ENCODE measurements at places on chromosomes 5 and 9.

- no peak for DNase-seq
Observed at GRCh38 chr9:134024214-134024792, 978 bp upstream of the BRD3OS start.

DNA sequence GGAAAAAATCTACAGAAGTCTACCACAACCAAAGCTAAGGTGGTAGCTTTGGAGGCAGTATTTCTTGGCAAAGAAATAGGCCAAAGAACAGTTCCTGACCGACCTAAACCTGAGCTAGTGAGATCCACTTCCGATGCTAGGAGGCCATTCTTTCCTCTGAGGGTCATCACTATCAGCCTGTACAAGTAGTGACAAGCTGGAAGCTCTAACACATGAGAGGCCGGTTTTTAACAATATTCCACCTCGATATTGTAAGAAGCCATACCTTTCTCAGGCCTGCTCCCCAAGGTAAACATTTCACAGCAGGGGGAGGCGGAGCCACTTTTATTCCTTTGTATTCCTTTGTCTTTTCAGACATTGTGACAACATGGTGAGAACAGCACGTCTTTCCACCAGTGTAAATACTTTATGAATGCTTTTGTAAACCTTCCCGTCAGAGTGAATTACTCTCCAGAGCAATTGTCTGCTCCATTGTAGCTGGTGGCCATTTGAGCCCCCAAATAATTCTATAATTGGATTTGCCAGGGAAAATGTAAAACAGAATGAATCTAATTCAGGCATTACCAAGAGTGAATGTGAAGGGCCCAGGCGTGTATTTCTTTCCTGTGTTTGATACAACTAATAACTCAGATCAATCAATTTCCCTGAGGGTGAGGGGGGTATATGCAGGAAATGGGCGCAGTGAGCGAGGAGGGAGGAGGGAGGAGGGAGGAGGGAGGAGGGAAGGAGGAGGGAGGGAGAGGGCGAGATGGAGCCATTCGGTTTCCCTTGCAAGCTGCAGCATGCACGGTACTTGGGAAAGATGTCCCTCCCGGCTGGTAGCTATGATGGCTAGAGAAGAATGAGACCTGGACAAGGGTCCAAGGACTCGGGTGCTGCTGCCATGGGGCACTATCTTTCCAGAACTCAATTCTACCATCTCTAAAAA lies 166.6 kb downstream of the CDK5RAP2 start:
- DNase-seq, result no peak

DNA sequence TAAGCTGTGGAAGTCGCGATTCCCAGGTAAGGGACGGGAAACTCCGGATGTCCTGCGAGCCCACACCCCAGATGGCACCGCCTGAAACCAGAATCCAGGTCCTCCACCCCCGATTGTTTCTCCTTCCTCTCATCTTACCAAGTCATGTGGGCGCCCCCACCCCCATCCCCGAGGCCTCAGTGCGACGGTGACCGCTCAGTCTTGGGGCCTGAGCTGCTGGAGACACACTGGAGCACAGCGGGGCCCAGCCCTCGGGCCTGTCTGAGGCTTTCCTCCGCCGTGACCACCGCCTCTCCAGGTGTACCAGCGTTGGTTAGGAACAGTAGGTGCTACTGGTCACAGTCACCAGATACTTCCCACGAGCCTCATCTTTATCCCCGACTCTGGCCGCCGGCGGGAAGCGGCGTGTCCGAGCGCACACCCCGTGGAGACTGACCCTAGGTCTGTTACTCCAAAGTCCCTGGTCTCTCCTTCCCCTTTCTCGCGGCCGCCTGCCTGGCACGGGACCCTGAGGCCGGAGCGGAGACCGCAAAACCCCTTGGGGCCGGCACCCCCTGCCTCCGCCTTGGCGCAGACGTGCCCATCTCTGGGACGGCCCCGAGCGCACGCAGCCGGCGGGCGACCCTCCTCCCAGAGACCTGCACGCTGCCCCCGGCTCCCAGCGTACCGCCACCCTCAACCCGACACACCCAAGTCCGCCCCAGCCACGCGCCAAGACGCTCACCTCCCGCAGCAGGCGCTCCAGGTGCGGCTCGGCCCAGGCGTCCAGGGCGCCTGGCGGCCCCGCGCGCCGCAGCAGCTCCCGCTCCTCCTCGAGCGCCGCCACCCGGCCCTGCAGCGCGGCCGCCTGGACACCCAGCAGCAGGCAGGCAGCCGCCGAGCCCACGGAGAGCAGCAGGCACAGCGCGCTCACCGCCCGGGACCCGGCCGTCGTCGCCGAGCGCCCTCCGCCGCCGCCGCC lies 733 bp downstream of the COL23A1 start:
- peak; percentile 31 for DNase-seq

DNA sequence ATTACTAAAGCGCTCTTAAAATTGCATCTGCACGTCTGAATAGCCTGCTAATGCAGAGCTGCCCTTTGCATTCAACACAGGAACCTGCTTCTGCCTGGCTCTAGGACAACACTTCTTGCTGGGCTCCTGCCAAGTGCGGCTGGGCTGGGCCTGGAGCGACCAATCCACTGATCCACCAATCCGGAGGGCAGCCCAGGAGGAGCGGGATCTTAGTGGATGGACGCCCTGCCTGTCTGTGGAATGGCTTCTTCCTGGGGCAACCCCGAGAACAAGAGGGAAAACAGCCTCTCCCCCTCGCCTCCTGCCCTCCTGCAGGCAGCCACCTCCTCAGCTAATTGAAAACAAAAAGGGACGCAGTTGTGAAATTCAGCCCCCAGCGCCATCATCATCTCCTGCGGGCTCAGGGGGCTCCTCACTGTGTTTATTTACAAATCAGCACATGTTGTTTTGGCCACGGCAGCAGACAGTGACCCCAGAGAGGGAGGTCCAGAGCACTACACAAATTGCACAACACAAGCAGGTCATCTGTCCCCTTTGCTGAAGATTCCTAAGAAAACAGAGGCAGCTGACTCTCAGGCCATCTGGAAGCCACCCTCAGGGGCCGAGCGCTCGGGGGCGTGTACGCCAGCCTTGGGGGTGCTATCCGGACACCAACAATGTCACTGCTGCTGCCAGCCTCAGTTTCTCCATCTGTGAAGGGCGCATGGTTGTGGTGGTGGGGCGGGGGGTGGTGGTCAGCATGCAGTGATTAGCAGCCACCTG lies 57.3 kb downstream of the GADD45G start:
- no peak for DNase-seq

DNA sequence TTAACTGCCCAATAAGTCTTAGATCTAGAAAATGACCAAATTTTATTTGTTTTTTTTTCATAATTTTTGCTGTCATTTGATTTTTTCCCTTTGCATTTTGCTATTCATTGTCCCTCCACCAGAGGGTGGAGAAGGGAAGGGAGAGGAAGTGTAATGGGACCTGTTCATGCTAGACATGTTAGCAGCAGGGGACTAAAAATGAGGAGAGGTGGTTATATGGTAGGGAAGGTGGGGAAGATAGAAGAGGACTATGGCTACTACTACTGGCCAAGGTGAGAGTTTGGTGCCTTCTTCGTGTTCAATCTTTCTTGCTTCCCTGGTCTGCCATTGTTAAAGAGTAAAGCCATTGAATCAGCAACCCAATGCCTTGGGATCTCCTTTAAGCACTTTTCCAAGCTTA lies 6.4 kb downstream of the GRIA1 start:
- peak; percentile 2 for DNase-seq

GRCh38 chr9:84761137-84761808 lies 91.7 kb downstream of the NTRK2 start:
- peak; percentile 80 for DNase-seq

DNA sequence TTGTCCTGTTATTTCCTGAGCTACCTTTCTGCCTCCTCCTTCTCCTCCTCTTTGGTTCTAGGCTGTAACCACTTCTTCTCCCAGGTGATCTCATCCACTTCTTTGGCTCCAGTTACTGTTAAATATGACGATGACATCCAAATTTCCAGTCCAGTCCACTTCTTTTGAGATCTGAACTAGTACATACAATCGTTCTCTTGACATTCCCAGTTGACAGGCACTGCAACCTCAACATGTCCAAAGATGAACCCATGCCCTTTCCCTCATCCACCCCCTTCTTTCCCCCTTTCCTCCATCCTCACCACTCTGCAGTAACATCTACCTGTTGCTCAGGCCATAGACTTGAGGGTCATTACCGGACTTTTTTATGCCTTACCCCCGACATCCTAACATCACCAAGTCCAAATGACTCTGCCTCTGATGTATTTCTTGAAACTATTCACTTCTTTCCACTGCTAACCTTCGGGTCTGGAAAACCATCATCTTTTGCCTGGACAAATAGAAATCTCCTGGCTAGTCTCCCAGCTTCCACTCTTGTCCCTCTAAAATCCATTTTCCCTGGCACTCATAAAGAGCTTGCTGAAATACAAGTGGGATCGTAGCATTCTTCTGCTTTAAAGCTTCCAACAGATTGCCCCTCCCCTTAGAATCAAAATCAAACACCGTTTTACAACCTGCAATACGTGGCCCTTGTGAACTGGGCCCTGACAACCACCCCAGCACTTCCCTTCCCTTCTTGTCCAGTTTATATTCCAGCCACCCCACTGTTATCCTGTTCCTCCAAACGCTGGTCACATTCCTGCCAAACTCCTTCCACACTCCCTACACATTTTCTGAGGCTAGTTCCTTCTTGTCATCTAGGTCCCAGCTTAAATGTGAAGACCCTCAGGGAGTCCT lies 31.5 kb downstream of the KLF9 start:
- no peak for DNase-seq

- no peak for DNase-seq
Observed at GRCh38 chr9:109799141-109799540, 19.1 kb downstream of the PALM2AKAP2 start.

DNA sequence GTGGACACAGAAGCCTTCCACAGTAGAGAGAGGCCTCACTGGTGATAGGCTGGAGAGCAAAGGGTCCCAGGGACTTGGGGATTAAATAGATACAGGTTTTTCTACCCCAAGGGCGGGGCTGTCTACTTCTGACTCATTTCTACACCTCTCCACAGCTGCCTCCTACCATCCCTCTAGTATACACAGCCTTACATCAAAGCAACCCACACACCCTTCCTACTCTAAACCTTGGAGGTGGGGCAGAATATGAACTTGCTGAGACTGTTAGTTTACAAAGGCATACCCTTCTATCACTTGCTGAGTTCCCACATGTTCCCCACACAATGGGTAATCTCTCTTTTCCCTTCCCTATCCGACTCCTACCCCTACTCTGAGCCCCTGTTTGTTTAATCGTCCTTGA lies 19.9 kb upstream of the PCA3 start:
- no peak for DNase-seq

- no peak for DNase-seq
Observed at GRCh38 chr5:120327180-120327579, 136.9 kb upstream of the PRR16 start.

- DNase-seq, result peak; percentile 40
Observed at GRCh38 chr9:6590334-6590733, 55.2 kb downstream of the GLDC start.

DNA sequence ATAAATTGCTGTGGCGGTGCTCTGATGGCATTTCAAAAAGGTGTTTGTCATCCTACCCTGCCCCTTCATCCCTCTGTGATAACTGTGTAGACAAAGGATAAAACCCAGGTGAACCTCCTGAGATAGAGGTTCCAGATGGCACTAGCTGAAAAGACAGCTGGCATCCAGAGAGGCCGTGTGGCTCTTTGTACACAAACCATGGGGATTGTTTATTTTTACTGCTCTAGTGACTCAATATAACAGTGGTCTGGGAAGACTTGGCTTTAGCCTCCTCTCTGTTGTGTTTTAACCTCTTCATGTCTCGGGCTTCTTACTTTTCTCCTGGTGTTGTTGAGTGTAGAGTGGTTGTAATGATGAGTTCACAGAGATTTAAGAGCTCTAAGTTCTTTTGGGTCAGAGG lies 48.8 kb downstream of the SH3GL2 start:
- DNase-seq, result no peak

GRCh38 chr9:106634641-106635040 lies 228.3 kb upstream of the ZNF462 start:
- no peak for DNase-seq

- DNase-seq, result peak; percentile 86
Observed at GRCh38 chr9:108836781-108837180, 19.0 kb downstream of the ACTL7B start.

DNA sequence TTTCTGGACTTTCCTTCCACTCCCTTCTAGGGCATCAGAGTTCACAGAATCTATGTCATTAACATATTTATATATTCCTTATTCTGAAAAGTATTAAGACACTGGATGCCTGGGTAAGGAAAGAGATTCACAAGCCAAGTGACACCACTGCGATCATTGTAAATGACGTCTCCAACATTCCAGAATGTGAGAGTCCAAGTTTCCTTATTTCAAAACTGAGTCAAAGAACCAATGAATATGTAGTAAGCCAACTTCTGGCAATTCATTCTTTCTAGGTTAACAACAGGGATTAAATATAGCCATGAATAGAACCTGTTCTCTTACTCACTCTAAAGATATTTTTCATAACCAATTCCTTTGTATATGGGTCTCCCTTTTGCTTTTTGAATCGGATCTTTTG lies 18.1 kb downstream of the RAI14 start:
- no peak for DNase-seq

DNA sequence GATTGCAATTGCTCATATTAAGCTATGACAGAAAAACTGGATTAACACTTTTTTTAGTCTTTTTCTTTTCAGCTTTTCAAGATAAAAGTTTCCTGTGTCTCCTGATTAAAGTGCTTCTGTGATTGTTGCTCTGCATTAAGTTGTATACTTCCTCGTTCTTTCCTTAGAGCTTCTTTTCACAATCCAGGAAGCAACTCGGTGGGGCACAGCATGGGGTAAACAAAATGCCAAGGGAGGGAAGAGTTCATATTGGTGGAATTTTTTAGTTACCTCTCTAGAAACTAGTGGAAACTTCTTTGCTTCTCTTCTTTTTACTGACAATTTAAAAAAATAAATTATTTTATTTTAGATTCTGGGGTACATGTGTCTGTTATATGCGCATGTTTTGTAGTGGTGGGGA lies 37.8 kb upstream of the ARRDC3 start:
- DNase-seq, result no peak

DNA sequence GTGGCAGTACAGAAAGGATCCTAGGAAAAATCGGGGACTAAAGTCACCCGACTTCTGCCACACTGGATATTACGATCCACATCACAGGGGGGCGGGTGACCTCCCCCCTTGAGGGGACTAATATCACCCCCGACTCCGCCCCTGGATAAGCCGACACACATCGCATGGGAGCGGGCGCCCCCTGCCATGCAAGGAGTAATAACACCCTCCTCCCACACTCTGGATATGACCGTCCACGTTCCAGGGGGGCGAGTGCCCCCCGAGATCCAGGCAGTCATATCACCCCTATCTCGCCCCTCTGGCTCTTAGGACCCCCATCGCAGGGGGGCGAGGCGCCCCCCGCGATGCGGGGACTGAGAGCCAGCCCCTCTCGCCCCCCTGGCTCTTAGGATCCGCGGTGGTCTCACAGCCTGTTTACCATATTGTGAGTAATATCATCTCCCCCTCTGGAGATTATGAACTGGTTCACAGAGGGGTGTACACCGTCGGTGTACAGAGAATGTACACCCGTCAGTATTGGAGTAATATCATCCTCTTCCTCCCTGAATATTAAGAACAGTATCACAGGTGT lies 423.0 kb downstream of the DIRAS2 start:
- peak; percentile 18 for DNase-seq

- DNase-seq, result no peak
Observed at GRCh38 chr9:133362359-133363044, 6.2 kb downstream of the SURF2 start.

GRCh38 chr5:96942911-96943310 lies 7.0 kb downstream of the LNPEP start:
- DNase-seq, result no peak

- peak; percentile 78 for DNase-seq
Observed at GRCh38 chr5:32083981-32084430, 90.1 kb downstream of the GOLPH3 start.
